ENCODE measurements at places on chromosomes 3 and 15.

- H3K36me3 ChIP-seq, result no peaks in the 10 kb centered on the region
- H3K4me3 ChIP-seq, result no peak overlapping the region
- peaks cover 4% of the 10 kb centered on the region for H3K27me3 ChIP-seq
Measured at GRCh38 chr3:53938645-53939044, 47.0 kb upstream of the SELENOK start.

DNA sequence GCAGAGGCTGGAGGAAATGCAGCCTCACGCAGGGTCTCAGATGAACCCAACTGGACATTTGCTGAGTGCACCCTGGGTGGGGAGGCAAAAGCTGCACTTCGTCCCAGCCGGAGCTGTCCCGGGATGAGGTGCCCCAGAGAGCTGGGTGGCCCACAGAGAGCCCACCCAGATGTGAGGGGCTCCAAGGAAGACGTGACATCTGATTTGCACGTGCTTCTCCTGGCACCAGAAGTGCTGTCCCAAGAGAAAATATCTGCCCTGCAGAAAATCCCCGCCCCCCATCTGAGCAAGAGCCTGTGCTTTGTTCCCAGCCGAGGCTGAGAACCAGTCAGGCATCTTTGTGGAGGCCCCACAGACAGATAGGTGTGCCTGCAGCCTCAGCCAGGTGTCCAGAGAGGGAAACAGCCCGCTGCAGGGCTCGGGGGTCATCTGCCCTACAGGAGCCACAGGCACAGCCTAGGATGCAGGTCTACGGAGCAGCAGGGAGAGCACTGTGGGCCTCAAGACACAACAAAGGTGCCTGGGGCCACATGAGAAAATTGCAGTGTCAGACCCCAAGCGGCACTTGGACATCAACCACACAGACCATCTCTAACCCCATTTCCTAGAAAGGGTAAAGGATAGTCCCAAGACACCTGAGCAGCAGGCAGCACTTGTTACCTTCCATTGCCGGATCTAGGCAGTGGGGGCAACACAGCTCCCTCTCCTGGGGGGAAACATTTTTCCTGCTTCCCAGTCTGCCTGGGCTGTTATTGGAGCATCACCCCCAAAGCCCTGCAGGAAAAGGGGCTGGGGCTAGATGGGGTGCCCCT lies 5.8 kb downstream of the TMIE start:
- no peaks in the 10 kb centered on the region for H3K27me3 ChIP-seq
- H3K36me3 ChIP-seq, result no peaks in the 10 kb centered on the region
- H3K4me1 ChIP-seq, result no peaks in the 10 kb centered on the region
- no peak for DNase-seq

GRCh38 chr3:159616234-159616825 lies 372.3 kb upstream of the IL12A start:
- DNase-seq, result no peak
- no peak overlapping the region for H3K27ac ChIP-seq
- H3K36me3 ChIP-seq, result no peaks in the 10 kb centered on the region
- no peaks in the 10 kb centered on the region for H3K27me3 ChIP-seq
- no peak overlapping the region for H3K4me3 ChIP-seq

DNA sequence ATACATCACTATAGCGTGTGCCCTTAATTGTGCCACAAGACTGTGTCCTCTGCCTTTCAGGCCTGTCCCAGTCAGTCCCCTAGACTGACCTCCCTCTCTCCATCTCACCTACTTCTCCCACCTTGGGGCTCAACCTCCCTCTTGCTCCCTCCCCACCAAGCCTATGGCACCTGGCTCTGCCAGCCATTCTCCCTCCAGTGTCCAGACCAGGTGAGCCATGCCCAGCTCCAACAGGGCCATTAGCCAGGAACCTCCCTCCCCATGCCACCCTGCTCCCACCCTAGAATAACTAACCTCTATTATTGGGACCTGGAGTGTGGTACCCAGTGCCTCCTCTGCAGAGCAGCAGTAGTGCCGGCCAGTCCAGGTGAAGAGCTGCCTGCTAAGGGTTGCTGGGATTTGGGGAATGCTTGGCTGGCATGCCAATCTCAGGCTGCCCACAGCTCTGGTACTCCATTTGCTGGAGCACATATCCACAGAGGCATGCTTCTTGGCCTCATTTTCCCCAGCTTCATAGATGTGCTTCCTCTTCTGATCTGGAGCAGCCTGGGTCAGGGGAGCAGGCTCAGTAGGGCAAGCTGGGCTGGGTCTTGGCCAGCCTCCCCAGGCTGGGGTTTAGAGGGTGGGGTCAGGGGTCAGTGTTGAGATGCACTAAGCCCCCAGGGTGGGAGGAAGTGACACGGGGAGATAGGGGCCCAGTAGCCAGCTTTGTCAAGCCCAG lies 38.8 kb downstream of the SAXO2 start:
- no peak overlapping the region for H3K4me3 ChIP-seq
- no peak for DNase-seq
- H3K27me3 ChIP-seq, result no peaks in the 10 kb centered on the region

- no peak overlapping the region for H3K27ac ChIP-seq
- H3K4me1 ChIP-seq, result no peaks in the 10 kb centered on the region
- no peak overlapping the region for H3K4me3 ChIP-seq
- no peak for DNase-seq
Measured at GRCh38 chr15:58178668-58179067, 40.5 kb downstream of the AQP9 start.

- no peak for DNase-seq
- H3K27ac ChIP-seq, result no peak overlapping the region
- H3K36me3 ChIP-seq, result peaks cover 32% of the 10 kb centered on the region
Measured at GRCh38 chr3:196399485-196399945, 32.7 kb downstream of the UBXN7 start.

- no peak overlapping the region for H3K4me3 ChIP-seq
- no peaks in the 10 kb centered on the region for H3K27me3 ChIP-seq
- no peaks in the 10 kb centered on the region for H3K36me3 ChIP-seq
- H3K4me1 ChIP-seq, result no peaks in the 10 kb centered on the region
- DNase-seq, result no peak
Measured at GRCh38 chr15:93894438-93895036, 336.8 kb upstream of the MCTP2 start.

DNA sequence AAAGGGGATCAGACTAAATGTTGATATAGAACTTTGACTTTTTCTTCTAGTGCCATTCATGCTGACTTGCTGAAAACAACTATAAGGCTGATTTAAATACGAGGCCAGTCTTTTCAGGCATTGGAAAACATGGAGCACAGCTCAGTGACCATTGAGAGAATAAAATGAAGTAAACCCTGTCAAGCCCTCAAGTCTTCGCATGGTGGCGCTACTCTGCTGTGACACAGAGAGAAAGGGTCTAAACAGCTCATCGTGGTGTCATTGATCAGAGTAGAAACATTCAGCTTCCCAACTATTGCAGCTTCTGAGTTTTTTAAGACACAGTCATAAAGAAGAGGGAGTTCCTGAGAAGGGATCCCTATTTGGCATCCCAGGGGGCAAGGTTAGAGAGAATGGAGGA lies 716.2 kb downstream of the DIPK2A start:
- no peak overlapping the region for H3K27ac ChIP-seq
- no peaks in the 10 kb centered on the region for H3K4me1 ChIP-seq
- no peak overlapping the region for H3K4me3 ChIP-seq
- H3K27me3 ChIP-seq, result no peaks in the 10 kb centered on the region
- no peak for DNase-seq

DNA sequence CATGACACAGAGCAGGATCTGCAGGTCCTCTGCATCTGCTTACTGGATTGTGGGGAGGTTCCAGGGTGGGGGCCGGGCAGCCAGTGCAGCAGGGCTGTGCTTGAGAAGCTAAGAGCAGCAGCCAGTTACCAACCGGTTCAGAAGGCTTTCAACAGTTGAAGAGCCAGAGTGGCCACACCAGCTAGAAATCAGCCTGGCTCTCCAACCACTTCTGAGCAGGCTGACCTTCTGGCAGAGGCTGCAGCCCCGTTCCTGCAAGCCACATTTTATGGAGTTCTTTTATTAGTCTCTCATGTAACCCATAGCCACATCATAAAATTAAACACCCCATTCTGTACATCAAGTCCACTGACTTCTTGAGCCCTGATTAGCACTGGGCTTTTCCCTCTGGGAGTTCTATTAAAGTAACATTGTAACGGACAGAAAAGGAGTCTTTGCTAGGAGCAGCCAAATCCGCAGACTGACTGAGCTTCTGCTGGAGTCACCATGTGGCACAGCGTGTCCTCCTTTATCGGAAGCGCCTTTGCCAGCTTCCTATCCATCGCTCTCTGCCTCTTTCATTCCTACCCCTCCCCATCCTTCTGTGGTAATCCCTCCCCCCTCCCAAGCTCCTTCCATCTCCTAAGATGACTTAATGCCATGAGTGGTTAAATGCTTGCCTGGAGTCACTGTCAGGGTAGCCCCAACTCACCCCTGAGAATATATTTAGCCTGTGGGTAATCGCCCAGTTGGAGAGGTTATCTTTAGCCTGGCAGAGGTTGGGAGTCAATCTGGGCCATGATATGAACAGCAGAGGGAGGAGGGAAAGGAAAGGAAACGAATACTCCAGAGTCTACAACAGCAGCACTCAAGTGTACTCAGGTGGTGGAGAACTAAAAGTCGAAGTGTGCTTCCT lies 138.5 kb upstream of the HES1 start:
- no peak overlapping the region for H3K27ac ChIP-seq
- no peaks in the 10 kb centered on the region for H3K4me1 ChIP-seq
- H3K4me3 ChIP-seq, result no peak overlapping the region
- no peaks in the 10 kb centered on the region for H3K36me3 ChIP-seq
- H3K27me3 ChIP-seq, result no peaks in the 10 kb centered on the region

DNA sequence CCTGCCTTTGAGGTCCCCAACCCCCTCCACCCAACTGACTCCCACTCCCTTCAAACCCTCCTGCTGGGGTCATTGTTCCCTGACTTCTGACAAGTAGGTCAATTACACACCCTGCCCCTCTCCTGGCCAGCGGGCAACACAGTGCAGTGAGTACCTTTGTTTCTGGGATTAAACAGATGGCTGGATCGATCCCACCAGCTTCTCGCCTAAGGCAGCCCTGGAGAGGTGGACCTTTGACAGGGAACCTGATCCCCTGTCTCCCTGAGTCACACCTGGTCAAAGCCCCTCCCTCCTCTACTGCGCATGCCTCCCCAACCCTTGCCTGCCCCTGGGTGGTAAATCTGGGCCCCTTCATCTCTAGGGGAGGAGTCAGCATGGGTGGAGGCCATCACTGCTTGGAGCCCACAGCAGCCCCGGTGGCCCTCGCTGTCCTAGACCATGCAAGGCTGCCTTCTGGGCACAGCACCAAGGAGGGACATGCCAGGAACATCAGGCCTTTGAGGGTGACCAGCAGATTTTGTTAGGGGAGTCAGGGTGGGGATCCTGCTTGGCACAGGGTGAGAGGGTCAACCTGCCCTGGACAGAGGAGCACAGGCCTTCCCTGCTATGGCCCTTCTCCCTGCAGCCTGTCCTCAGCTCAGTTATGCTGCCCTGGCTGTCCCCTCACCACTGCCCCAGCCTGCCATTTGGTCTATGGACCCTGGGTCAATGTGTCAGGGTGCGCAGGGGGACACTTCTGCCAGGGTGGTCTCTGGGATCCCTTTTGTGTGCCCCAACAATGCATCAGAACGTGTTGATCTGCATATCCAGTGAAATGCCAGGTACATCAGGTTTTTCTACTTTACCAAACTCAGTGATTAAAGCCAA lies 9.8 kb upstream of the PRR23E start:
- no peak overlapping the region for H3K27ac ChIP-seq
- no peaks in the 10 kb centered on the region for H3K4me1 ChIP-seq
- no peaks in the 10 kb centered on the region for H3K27me3 ChIP-seq
- DNase-seq, result no peak

DNA sequence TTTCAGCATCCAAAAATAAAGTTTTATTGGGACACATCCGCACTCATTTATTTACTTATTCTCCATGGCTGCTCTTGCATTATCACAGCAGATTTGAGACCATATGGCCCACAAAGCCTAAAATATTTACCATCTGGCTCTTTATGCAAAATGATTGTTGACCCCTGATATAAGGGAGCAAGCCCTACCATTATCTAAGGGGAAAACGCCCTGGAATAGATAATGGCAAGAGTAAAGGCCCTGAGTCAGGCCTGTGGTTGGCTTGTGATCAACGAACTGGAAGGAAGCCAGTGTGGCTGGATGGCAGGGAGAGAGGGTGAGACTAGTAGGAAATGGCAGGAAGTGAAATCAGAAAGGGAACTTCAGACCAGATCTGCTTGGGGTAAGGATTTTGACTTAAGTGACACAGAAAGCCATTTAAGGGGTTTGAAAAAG lies 24.6 kb upstream of the DMXL2 start:
- no peaks in the 10 kb centered on the region for H3K4me1 ChIP-seq
- H3K36me3 ChIP-seq, result no peaks in the 10 kb centered on the region
- no peaks in the 10 kb centered on the region for H3K27me3 ChIP-seq
- no peak for DNase-seq
- no peak overlapping the region for H3K27ac ChIP-seq
- no peak overlapping the region for H3K4me3 ChIP-seq

GRCh38 chr15:70376031-70376928 lies 278.6 kb upstream of the TLE3 start:
- H3K27me3 ChIP-seq, result no peaks in the 10 kb centered on the region
- no peak overlapping the region for H3K4me3 ChIP-seq
- no peak overlapping the region for H3K27ac ChIP-seq

- H3K27ac ChIP-seq, result no peak overlapping the region
- DNase-seq, result no peak
- H3K4me3 ChIP-seq, result no peak overlapping the region
- no peaks in the 10 kb centered on the region for H3K4me1 ChIP-seq
- no peaks in the 10 kb centered on the region for H3K27me3 ChIP-seq
Measured at GRCh38 chr3:36362973-36363372, 17.3 kb upstream of the STAC start.

GRCh38 chr3:195071011-195071728 lies 199.8 kb downstream of the XXYLT1 start:
- peaks cover 3% of the 10 kb centered on the region for H3K36me3 ChIP-seq
- no peaks in the 10 kb centered on the region for H3K27me3 ChIP-seq
- no peak overlapping the region for H3K27ac ChIP-seq
- no peak for DNase-seq
- H3K4me1 ChIP-seq, result no peaks in the 10 kb centered on the region

DNA sequence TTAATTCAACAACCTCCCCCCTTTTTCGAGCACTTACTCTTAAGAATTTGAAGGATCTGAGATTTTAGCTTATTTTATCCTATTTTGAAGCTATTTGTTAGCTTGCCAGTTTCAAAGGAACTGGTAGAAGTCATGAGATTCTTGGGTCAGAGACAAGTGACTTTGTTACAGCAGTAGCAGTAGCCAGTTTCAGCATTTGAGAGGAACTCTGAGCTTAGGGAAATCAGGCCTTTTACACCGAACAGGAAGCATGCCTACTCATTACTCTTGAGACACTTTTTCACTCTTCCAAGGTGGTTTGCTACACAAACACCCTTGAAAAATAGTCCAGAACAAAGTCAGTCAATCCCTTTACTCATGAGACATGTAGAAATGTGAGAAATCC lies 24.5 kb upstream of the TM4SF1 start:
- no peak overlapping the region for H3K4me3 ChIP-seq
- H3K27me3 ChIP-seq, result no peaks in the 10 kb centered on the region
- DNase-seq, result no peak

GRCh38 chr3:173258697-173259096 lies 117.7 kb upstream of the SPATA16 start:
- no peaks in the 10 kb centered on the region for H3K36me3 ChIP-seq
- no peak overlapping the region for H3K4me3 ChIP-seq
- no peaks in the 10 kb centered on the region for H3K4me1 ChIP-seq
- no peak overlapping the region for H3K27ac ChIP-seq
- no peaks in the 10 kb centered on the region for H3K27me3 ChIP-seq
- DNase-seq, result no peak

- DNase-seq, result no peak
- H3K4me3 ChIP-seq, result no peak overlapping the region
- no peaks in the 10 kb centered on the region for H3K36me3 ChIP-seq
- H3K27me3 ChIP-seq, result no peaks in the 10 kb centered on the region
- no peaks in the 10 kb centered on the region for H3K4me1 ChIP-seq
Measured at GRCh38 chr15:71440489-71441110, 325.3 kb downstream of the THSD4 start.

GRCh38 chr3:184669578-184669977 lies 42.3 kb downstream of the MAGEF1 start:
- no peaks in the 10 kb centered on the region for H3K36me3 ChIP-seq
- DNase-seq, result no peak
- no peaks in the 10 kb centered on the region for H3K27me3 ChIP-seq
- H3K4me1 ChIP-seq, result no peaks in the 10 kb centered on the region
- no peak overlapping the region for H3K4me3 ChIP-seq
